ENCODE measurements at places on chromosomes 2 and 18.

GRCh38 chr18:12409469-12409868 is 1.7 kb downstream of the PRELID3A start:
- peak; percentile 25 for DNase-seq

DNA sequence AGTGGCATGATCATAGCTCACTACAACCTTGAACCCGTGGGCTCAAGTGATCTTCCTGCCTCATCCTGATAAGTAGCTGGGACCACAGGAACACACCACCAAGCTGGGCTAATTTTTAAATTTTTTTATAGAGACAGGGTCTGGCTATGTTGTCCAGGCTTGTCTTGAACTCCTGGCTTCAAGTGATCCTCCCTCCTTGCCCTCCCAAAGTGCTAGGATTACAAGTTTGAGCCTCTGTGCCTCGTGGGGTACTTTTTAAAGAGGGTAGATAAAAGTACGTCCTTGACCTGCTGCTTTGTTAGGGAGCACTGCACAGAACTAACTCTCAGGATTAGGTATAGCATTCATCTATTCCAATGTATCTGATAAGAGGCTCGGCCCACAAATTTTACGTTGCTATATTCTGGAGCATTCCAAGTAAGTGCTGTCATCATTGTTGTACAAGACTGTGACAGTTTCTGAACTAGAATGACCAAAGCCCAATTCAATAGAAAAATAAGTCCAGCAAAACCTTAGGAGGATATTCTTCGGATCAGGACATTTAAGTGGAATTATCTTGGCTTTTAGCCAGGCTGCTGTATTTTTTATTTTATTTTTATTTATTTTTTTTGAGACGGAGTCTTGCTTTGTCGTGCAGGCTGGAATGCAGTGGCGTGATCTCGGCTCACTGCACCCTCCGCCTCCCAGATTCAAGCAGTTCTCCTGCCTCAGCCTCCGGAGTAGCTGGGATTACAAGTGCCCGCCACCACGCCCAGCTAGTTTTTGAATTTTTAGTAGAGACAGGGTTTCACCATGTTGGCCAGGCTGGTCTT is 4.1 kb downstream of the MTCL1 start:
- DNase-seq, result no peak

DNA sequence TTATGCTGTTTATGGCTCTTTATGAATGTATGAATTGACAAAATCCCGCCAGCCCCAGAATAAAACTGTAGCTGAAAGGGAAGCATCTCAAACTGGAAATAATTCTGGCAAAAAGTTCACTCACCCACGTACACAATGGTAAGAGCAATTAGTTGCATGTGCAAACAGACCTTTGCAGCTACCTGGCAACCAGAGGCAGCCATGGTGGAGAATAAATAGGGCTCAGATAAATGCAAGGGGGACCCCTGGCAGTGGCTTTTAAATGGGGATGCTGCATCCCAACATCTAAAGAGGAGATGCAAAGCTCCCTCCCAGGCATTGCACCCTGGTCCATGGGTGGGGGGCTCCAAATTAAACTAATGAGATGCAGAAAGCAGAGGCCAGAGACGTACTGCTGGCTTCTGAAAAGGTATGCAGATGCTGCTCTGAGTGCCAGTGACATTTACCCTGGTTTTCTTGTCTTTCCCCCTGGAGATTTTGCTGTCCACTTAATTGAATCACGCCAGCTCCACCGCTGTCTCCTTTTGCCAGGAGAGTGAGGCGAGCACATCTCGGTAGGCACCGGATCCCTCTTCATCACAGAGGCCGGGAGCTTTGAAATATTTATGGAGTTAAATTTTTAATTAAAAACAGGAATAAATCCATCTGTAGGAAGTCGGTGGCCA is 126.6 kb upstream of the NRP2 start:
- DNase-seq, result no peak

DNA sequence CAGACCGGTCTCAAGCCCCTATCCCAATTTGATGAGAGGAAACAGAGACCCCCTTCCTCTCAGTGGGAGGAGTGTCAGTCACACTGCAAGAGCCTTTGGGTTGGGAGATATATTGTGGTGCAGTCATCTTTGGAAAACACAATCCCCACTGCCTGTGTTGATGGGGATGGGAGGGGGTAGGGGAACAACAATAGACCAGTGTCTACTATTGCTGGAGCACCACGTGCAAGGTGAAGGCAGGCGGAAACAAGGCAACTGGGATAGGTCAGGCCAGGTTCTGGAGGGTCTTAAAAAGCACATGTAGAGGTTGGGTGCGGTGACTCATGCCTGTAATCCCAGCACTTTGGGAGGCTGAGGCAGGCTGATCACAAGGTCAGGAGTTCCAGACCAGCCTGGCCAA is 127.9 kb downstream of the ZFP36L2 start:
- no peak for DNase-seq

DNA sequence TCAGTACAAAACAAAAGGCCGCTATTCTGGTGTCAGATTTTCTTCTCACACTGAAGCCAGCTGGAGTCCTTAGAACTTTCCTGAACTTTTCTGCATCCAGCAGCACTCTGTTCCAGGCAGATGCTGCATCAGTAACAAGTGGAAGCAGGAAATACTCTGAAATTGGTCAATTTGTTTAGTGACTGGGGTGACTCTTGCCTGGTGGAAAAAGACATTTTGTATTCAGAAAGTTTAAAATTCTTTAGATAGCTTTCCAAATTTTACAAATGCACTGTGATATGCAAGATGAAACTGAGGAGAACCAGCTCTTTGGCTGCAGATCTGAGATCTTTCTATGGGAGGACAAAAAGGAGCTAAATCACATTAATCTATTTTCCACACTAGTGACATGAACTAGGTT is 385.7 kb downstream of the NRXN1 start:
- no peak for DNase-seq
